ENCODE measurements at places on chromosomes 5 and 9.

DNA sequence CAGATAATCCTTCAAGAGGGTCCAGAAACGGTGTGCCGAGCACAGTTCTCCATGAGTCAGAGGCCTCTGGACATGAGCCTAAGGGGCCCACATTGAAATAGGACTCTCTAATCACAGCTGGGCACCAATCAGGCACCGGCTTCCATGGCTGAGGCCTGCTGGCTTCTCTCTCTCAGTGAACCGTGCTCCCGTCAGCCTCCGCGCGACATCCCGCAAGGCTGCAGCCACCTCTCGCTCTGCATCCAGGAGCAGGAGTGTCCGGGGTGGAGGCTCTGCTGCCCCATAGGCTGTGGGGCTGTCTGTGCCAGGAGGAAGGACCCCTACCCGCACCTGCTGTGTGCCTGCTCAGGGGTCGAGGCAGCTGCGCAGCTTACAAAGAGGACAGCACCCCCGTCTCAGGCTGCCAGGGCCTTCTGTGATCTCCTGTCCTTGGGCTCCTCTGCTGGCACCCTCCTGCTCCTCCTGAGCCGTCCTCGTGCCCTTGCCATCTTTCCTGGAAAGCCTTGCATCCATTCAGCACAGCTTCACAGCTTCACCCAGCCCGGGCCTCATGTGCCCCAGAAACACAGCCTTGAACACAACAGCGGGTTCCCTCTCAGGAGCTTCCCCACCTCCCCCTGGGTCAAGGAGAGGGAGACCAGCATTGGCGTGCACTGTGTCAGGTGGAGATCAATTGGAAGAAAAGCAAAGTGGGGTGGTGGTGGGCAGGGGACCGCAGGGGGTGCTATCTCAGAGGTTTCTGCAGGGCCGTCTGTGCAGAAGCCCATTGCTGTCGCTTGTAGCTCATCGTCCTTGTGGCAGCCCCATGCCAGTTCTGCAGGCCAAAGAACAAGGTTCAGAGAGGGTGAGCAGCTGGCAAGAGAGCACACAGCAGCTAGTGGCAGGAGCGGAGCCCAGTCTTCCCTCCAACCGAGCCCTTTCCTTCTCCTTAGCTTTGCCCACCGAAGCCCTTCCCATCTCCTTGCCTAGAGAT, 22.8 kb upstream of the FCN1 start:
- DNase-seq, result no peak

DNA sequence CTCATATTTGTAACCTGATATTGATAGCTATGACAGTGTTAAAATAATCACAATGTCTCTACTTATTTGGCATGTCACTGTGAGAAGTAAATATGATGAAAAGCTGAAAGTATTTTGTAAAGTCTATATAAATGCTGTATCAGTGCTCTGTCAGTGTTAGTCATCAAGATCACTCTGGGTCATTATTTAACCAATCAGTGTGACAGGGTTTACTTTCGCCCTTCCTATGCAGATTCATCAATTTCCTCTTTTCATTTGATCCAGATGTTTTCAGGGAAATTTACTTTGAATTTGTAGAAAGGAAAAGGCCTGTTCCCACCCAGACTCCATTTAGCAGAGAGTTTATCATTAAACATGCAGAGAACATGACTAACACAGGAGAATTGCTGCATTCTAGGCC, 9.9 kb upstream of the PCSK5 start:
- no peak for DNase-seq

DNA sequence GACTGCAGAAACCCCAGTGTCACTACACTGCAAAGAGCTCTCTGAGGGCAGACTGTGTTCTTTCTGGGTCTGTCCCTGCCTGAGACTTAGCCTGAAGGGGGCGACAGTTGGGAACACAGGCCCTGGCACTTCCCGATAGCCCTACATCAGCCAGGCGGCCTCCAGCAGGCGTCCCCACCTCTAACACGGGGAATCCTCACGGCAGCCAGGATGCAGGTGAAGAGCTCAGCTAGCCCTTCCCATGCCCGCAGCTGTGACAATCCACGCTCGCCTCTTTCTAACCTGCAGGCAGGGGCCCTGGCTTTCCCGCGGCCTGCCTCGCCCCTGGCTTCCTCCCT, 5.9 kb downstream of the MED22 start:
- DNase-seq, result no peak

DNA sequence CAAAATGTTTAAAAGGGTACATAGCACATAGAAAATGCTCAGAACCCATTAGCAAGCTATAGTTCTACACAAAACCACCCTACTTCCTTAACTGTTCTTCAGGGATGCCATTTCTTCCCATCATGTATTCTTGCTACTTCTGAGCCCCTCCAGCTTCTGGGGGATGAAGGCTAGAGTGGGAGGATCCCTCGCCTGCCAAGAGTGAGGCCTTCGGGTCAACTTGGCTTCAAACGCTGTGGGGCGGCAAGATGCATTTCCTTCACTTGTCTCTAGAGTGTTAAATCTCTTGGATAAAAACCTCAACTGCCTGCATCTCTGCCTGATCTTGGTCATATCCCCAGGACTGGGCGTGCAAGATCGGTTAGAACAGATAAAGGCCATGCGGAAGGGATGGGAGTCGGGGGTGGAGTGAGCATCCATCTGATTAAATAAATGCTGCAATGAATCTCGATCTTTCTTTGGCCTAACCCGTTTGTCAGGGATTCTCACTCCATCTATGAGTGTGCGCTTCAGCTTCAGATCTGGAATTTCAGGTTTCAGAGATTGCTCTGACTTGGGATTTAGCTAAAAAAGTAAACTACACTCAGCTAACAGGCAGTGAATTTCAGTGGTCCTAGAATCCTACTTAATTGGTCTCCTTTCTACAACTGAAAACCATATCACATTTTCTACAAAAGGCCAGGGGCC, 118.0 kb upstream of the PANK3 start:
- DNase-seq, result no peak

- no peak for DNase-seq
Measured at GRCh38 chr9:129880654-129881546, 45.6 kb downstream of the USP20 start.

DNA sequence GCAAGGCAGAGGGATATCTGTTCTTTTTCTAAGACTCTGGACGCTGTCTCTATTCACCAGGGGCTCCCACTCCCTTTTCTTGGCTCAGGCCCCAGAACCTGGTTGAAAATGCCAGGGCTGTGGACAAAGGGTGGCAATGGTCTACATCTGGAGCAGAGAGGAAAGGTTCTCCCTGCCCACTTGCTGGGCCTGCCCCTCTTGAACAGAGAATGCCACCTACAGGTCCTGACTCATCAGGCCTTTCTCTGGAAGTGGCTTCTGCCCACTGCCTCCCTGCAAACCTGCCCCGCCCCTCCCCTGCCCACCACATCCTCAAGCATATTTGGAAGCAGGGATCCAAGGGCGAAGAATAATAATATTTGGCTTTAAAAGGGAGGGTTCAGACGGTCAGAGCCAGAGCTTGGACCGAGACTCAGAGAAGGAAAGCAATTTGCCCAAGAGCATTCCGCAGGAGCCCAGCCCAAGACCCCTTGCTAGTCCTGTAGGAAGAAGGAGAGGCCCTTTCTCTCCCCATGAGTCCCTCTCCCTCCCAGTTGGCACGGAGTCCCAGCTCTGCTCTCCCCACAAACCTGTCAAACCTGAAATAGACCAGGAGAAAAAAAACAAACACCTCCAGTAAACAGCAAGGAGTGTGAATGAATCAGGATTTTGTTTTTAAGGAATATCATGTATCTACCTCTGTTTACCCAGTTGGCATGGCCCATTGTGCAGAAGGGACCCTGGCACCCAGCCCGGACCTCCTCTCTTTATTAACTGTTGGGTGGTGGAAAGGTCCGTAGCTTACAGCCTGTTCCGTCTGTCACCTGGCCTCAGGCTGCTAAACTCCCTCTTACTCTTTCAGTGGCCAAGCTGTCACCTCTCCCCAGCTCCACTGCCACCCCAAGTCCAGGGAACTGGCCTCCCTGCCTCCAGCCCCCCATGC, 37.7 kb upstream of the STXBP1 start:
- no peak for DNase-seq

DNA sequence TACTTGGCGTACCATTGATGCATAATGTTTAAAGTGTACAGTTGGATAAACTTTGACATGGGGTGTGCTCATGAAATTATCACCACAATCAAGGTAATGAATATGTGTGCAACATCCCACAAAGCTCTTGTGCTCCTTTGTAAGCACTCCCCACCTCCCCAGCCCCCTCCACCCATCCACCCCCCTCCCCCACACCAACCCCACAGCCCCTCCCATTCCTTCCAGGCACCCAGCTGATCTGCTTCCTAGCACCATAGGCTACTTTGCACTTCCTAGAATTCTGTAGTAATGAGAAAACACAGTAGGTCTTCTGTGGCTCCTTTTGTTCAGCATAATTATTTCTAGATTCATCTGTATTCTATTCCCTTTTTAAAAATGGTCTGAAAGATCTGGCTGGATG, 24.5 kb downstream of the FGD3 start:
- no peak for DNase-seq

DNA sequence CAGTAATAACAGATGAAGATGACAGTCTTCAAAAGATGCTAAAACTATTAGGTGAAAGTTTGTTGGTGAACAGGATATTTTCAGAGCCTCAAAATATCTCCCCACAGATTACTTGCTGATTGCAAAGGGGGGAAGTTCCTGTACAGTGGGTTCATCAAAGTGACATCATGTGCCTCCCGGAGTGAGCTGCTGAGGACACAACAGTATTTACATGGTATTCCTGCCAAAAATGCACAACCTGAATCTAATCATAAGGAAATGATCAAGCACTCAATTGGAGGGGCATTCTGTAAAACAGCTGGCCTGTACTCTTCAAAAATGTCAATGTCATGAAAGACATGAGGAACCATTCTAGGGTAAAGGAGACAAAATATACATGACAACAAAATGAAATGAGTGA, 18.9 kb upstream of the GLIS3 start:
- no peak for DNase-seq

DNA sequence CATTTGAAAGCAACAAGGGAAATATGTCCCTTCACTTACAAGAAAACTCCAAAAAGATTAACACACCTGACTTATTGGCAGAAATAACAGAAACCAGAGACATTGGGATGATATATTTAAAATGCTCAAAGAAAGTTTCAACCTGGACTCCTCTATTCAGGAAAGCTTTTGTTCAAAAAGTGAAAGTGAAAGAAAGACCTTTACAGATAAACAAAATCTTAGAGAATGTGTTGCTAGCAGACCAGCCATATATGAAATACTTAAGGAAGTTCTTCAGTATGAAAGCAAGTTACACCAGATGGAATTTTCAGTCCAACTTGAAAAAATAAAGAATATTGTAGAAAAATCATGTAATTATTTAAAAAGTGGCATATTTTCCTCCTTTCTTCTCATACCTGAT, 1075.1 kb downstream of the NR2F1-AS1 start:
- no peak for DNase-seq

GRCh38 chr5:113757508-113757907, 244.0 kb downstream of the YTHDC2 start:
- no peak for DNase-seq

GRCh38 chr9:137615387-137615871, 3.4 kb upstream of the EHMT1 start:
- DNase-seq, result no peak

DNA sequence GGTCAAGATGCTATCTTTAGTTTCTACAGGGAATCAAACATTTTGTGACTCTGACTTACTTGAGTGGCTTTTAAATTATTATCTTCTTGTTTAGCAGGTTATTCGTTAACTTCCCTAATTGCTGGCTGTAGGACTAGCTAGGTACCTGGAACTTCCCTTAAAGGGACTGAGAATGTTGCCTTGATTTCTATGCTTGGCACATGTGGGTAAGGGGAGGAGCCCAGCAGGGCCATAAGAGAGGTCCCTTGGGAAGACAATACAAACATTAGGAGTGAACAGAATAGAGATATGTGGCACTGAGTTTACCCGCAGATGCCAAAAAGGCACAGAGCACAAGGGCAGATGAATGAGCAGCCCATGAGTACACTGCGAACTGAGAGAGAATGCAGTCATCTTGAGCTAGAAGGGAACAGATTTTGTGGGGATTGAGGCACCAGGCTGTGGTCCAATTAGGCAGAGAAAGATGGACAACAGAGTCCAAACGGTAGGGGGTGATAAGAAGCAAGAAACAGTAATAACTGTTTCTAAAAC, 9.8 kb downstream of the CKMT2 start:
- DNase-seq, result no peak

- DNase-seq, result no peak
Measured at GRCh38 chr9:20702570-20702969, 18.5 kb downstream of the FOCAD start.

DNA sequence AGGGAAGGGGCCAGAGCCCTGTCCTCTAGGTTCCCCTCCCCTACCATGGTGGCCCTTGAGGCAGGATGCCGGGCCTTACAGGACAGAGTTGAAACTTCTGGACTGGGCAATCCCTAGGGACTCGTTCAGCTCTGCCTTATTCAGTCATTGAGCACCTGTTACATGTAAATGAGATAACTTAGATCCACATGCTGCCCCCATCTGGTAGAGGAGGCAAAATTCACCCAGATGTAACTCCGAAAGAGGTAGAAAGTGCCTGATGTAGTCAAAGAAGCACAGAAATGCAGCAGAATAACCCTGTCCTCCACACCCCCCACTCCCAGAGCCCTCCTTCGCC, 1.5 kb downstream of the GGTA1 start:
- DNase-seq, result no peak

GRCh38 chr9:126916909-126917308, 2.3 kb downstream of the RALGPS1 start:
- no peak for DNase-seq

Data from activated T-cell treated with anti-CD3 and anti-CD28 coated beads, Interleukin-2, amount 50 U/mL, for 4 hours (primary cell).